ENCODE measurements at places on chromosomes 1 and 21. TPM values are rescaled to one million over a fixed set of nuclear protein-coding genes. Genes with fewer than 3 reads are reported as not detected.

DNA sequence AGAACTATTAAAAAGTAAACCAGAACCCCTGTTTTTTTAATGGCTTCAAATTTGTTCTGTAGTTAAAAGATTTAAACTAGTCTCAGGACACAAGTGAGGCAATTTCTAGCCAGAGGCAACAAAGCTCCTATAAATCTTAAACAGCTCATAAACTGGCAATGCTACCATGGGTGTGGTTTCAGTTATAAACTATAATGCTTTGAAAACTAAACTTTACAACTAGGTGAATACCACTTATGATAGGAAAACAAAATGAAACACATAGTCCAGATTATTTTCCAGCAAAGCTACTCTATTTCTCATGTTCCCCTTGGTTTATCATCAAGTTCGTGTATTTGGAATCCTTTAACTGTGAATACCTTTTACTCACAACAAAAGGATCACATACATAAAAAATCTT lies 282.5 kb downstream of the VAV3 start:
- H3K27me3 ChIP-seq: no peaks in the 10 kb centered on the region
- H3K4me3 ChIP-seq: no peak overlapping the region
- H3K27ac ChIP-seq: no peak overlapping the region

- H3K4me1 ChIP-seq: peaks cover 6% of the 10 kb centered on the region
- no peak overlapping the region for H3K4me3 ChIP-seq
- no peak for DNase-seq
- no peaks in the 10 kb centered on the region for H3K36me3 ChIP-seq
- peaks cover 57% of the 10 kb centered on the region for H3K27me3 ChIP-seq
- H3K27ac ChIP-seq: no peak overlapping the region
Measured at GRCh38 chr1:23214640-23215039, 2.7 kb downstream of the HTR1D start.

- DNase-seq: no peak
- H3K4me3 ChIP-seq: no peak overlapping the region
- H3K27ac ChIP-seq: no peak overlapping the region
- no peaks in the 10 kb centered on the region for H3K27me3 ChIP-seq
- peaks cover 2% of the 10 kb centered on the region for H3K36me3 ChIP-seq
Measured at GRCh38 chr1:108057541-108057940, 92.6 kb upstream of the VAV3 start.

- no peaks in the 10 kb centered on the region for H3K36me3 ChIP-seq
- peaks cover 2% of the 10 kb centered on the region for H3K27me3 ChIP-seq
- no peak for DNase-seq
- no peak overlapping the region for H3K4me3 ChIP-seq
- H3K27ac ChIP-seq: no peak overlapping the region
Measured at GRCh38 chr1:183593356-183593755, 3.1 kb upstream of the NCF2 start.

Gene REN
- total RNA-seq: not detected

Data from activated CD8-positive, alpha-beta T cell treated with anti-CD3 and anti-CD28 coated beads for 36 hours (primary cell).